ENCODE measurements at places on chromosomes 3 and 15.

DNA sequence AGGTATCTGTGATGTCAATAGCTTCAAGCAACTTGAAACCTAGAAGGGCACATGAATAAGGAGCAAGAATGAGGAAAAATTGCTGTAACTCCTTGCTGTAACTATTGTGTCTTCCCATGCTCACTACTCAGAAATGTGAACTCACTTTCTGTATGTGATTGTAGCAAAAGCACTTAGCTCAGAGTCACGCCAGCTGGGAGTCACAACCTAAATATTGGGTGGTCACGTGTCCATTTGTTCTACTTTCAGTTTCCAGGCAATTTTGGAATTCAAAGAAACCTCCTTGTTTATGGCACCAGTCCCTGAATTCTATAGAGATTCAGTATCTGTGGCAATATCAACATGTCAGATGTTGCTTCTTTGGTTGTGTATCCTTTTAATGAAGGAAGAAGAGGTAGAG lies 241.6 kb upstream of the AZI2 start:
- DNase-seq: no peak

DNA sequence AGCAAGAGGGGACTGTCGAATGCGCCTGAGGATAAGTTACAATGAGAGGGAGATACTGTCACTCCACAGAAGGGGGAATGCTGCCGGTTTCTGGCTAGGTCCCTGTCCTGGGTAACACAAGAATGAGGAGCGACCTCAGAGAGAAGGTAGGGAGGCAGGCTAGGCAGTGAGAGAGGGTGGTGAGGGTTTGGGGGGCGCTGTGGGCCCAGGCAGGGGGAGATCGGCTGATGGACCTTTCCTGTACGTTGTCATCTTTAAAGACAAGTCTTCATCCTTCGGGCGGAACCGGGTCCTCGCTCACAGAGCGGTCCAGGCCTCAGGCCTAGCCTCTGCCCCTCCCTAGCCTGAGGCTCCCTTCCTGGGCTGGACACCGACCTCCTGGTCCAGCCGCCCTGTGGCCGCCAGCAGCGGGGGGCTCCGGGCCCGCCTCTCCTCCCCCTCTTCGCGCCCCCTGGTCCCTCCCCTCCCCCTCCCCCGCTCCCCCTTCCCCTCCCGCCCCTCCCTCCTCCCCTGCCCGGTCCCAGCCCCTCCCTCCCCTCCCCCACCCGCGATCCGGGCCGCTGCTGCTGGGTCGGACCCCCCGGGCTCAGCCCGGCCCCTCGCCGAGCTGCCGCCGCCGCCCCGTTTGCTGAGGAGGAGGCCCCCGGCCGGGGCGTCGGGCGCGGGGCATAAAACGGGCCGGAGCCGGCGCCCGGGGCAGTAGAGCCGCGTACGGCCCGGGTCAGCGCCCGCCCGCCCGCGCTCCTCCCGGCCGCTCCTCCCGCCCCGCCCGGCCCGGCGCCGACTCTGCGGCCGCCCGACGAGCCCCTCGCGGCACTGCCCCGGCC lies at the start of gene CHRD:
TSS of gene CHRD (plus strand) at position 697 of the 827 bp plus-strand sequence. CDS start 265 bp downstream, outside the sequence.
- DNase-seq: no peak

DNA sequence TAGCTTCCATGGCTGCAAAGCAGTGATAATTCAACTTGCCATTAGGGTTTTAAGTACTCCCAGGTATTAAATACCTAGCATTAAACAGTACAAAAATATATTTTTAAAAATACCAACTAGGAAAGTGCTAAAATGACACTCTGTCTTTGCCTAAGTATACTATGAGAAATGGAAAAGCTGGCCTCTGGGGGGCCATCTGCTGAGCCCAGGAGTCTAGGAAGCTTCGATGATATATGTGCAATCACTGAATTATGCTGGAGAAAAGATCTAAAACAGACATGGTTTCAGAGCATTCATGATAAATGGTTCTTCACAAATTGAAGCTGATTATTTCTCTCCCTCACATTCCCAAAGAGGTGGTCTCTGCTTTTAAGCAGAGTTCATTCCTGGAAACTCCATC lies 191.8 kb downstream of the OPA1 start:
- DNase-seq: no peak

GRCh38 chr3:71718072-71718471 lies 7.1 kb downstream of the EIF4E3 start:
- no peak for DNase-seq

DNA sequence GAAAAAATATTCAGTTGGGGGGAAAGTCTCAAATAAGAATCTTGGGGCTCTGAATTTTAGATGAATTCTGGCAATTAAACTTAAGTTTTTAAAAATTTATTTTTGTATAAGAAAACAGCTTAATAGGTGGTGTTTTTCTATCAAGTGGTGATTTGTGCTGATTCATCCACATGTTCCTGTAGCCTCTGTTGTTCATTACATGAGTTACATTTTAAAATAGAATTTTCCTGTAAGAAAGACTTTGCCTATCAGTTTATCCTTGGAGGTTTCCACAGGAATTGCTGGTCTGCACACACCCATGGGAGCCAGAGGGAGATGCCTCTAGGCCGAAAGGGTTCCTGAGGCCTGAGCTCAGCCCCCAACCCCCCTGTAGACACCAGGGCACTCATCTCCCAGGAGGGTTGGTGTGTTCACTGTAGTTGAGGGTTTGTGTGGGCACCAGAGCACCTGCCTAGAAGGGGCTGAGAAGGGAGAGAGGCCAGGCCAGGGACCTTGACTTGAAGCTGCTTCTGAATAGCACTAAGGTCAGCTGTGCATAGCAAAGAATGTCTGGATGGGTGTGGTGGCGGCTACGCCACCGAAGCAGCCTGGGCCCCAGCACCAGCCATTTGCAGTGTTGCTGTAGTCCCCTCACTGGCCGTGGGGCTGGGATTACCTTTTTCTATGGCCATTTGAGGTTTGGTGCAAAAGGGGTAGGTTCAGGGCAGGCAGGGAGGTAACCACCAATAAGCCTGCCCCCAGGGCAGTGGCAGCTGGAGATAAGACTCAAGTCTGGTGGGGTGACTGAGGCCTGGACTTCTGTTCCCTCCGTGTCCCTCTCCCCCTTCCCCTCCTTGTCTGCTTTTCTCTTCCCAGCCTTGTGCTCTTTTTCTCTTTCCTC lies 11.9 kb downstream of the DNAJA4 start:
- DNase-seq: no peak

DNA sequence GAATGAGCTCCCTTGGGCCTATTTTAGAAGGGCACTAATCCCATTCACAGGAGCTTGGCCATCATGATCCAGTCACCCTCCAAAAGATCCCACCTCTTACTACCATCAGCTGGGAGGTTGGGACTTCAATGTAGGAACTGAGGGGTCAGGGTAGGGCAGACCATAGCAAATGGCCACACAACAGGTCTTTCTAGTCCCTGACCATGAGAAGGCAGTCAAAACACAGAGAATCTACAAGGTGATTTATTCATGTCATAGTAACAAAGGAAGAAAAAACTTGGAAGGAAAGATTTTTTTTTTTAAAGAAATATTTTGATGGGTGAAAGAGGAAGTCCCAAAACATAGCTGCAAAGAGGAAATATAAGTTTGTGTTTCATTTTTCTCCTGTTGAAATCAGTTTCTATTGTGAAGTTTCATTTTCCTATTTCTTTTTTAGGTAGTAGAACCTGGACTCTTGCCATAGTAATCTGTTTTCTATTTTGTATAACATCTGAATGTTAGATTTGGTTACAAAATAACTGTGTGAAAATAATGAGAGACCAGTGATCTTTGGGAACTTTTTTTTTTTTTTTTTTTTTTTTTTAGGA lies 23.5 kb upstream of the TNFSF10 start:
- no peak for DNase-seq

DNA sequence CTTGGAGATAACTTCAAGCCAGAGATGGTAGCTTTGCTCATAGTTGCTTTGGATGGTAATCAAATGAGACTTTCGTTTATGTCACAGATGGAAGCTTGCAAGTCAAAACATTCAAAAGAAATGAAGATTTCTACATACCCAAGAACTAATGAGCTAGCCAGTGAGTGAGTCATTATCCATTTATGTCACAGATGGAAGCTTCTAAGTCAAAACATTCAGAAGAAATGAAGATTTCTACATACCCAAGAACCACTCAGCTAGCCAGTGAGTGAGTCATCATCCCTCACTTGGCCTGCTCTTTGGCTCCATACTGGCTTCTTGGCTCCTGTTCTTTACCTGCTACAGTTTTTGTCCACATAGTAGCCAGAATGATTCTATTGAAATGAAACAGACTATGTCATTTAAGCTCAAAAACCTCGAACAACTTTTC lies 559.8 kb upstream of the CBLB start:
- DNase-seq: no peak

- DNase-seq: peak; percentile 50
These were observed 817 bp downstream of the CLK3 start for GRCh38 chr15:74616366-74616939.
